Activated CD8-positive, alpha-beta T cell treated with anti-CD3 and anti-CD28 coated beads for 36 hours (primary cell): ENCODE measurements at places on chromosomes 1 and 21. TPM values are rescaled to one million over a fixed set of nuclear protein-coding genes. Genes with fewer than 3 reads are reported as not detected.

The SLC45A1 gene
- total RNA-seq = 0.56 TPM

The LDLRAP1 gene
- total RNA-seq = 14.5 TPM

The FHAD1 gene
- total RNA-seq = 0.16 TPM

The HLX gene
- not detected for total RNA-seq

The CALML6 gene
- total RNA-seq = 0.76 TPM

The ST6GALNAC5 gene
- not detected for total RNA-seq

The RPE65 gene
- not detected for total RNA-seq

The AMY2A gene
- not detected for total RNA-seq

The CNR2 gene
- total RNA-seq = 0.25 TPM

The HSPA6 gene
- total RNA-seq = 0.45 TPM

The NUDT4B gene
- not detected for total RNA-seq

The TEX38 gene
- total RNA-seq = not detected

The C1orf141 gene
- not detected for total RNA-seq

The HES4 gene
- total RNA-seq = 5.7 TPM

The CA14 gene
- not detected for total RNA-seq

The OR2G6 gene
- total RNA-seq = not detected

The IFI44 gene
- total RNA-seq = 38.4 TPM

The RNU1-4 gene
- total RNA-seq = 820 TPM

The MPZ gene
- total RNA-seq = 3.3 TPM

The SHE gene
- not detected for total RNA-seq

The MAPKAPK2 gene
- 51.4 TPM for total RNA-seq

The CD53 gene
- total RNA-seq = 257 TPM

The OR2C3 gene
- 0.02 TPM for total RNA-seq

The FCMR gene
- total RNA-seq = 49.4 TPM

The WDR26 gene
- total RNA-seq = 75.2 TPM

The GCSAML gene
- total RNA-seq = 0.16 TPM

The PPT1 gene
- total RNA-seq = 69.1 TPM

The PIGP gene
- 24.3 TPM for total RNA-seq

The REN gene
- not detected for total RNA-seq

The C21orf58 gene
- 23.9 TPM for total RNA-seq

The C1orf94 gene
- total RNA-seq = not detected

The OR10X1 gene
- total RNA-seq = not detected

The LCE1B gene
- not detected for total RNA-seq

The LRRC3 gene
- total RNA-seq = 1.8 TPM

The TMEM167B gene
- 21.8 TPM for total RNA-seq

The TDRD5 gene
- not detected for total RNA-seq

The CD101 gene
- total RNA-seq = 3.2 TPM

The TLR5 gene
- total RNA-seq = 0.38 TPM

The EPHB2 gene
- 0.13 TPM for total RNA-seq

The GABRD gene
- not detected for total RNA-seq

The ZBTB37 gene
- total RNA-seq = 7.6 TPM

The ZP4 gene
- total RNA-seq = not detected

The CRP gene
- total RNA-seq = not detected

The SYTL1 gene
- 77.7 TPM for total RNA-seq

The ERRFI1 gene
- 1.6 TPM for total RNA-seq

The OR14K1 gene
- total RNA-seq = not detected

The KCNJ9 gene
- total RNA-seq = not detected

The AZIN2 gene
- total RNA-seq = 2.5 TPM

The SASS6 gene
- 13.6 TPM for total RNA-seq

The KRTAP11-1 gene
- not detected for total RNA-seq

The ANGPTL7 gene
- not detected for total RNA-seq

The FAAH gene
- 3.0 TPM for total RNA-seq

The ZFP69B gene
- 4.1 TPM for total RNA-seq

The SLAMF8 gene
- 0.54 TPM for total RNA-seq

The PDC gene
- not detected for total RNA-seq
